Stimulated activated CD4-positive, alpha-beta T cell treated with anti-CD3 and anti-CD28 coated beads, Interleukin-12 subunit alpha, Interleukin-12 subunit beta, amount 100 ng/mL, for 4 hours (primary cell): ENCODE measurements at places on chromosomes 3 and 15.

- DNase-seq, result no peak
Measured at GRCh38 chr15:76303909-76304308, 7.4 kb downstream of the ETFA start.

- no peak for DNase-seq
Measured at GRCh38 chr15:92899601-92899947, 550 bp upstream of the CHD2 start.

DNA sequence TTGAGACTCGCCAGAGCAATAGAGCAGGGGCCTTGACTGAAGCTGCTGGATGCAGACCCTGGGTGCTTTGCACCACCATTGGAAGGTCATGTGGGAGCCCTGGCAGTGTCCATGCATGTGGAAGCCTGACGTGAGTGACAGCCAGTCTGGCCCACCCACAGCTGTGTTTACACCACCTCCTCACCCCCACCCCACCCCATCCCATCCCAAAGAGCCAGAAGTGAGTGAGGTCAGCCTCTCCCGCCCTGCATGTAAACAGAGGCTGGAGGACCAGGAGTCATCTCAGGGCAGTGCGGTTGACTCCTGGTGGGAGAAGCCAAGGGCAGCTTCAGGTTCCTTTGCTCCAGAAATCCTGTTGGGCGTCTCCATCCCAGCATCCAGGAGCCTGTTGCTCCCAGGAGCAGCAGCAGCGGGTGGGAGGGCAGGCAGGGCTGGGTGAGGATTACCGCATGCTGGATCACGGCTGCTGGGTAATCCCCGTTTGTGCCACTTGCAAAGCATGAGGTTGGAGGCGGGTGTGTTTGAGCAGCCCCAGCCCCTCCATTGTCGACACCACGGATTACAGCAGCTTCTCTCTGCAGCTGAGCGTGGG, 44.6 kb downstream of the CORO2B start:
- no peak for DNase-seq

DNA sequence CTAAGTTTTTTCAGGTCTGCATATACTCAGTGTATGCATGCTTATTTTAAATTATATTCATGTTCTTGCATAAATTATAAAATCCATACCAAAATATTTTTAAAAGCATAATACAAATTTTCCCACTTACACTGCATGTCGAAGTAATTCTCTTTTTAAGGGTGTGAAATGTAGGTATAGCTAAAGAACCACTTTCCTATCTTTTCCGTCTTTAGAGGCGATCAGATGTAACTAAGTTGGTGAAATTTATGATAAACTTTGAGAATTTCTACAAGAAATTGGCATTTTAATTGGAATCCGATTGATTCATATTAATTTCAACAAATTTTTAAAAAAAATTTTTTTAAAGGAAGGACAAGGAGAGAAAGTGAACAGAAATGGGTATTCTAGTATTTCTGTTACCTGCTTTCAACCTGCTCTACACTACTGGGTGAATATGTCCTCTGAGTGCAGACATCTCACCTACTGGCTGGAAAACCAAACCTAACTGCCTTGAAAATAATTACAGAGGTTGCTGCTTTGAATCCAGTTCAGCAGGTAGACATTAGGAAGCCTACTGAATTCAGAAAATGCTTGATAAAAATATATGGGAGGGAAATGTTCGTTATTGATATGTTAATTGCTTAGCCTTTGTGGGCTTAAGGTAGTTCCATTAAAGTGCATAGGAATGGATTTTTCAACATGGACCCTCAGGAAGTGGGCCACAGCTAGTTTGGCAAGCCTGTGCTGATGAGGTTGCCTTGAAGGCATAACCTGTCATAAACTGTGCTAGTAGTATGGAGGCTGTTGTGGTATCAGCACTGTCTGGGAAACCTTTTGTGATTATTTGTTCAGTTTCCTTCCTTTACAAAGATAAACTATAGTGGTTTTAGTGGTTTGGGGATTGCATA, 5.1 kb downstream of the TRIM71 start:
- DNase-seq, result no peak

DNA sequence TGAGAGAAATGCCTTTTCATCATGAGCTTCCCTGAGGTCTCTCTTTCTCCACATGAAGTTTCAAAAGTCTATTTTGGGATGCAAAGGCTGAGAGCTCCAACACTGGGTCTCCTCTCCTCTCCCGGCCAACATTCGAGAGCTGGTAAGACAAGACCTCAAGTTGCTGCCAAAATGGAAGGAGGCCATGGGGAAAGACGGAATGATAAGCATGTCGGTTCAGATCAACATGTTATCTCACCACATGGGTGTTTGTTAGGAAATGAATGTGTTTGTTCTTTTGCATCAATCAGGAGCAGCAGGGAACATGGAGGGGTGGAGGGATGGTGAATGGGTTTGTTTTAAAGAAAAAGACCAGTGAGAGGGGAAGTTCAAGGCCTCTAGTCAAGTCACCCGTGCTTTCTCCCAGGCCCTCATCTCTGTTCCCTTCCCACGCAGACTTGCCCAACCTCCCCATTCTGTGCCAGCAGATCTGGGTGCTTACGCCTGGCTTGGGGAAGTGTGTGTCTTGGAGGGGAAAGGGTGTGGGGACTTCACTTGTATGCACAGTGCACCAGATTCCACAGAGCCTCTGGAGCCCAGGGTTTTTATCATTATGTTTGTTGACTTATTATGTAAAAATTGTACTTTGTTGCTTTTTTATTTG, 23.5 kb upstream of the ATP10A start:
- no peak for DNase-seq

DNA sequence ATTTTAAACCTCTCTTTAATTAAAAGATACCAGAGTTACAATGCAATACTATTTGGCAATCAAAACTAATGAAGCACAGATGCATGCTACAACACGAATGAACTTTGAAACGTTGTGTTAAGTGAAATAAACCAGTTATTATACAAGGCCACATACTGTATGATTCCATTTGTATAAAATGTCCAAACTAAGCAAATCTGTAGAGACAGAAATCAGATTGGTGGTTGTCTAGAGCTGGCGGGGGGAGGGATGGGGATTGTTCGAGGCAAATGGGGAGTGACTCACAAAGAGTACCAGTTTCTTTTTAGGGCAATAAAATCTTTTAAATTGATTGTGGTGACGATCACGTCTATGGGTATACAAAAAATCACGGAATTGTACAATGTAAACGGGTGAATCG, 677.0 kb downstream of the NTRK3 start:
- no peak for DNase-seq

DNA sequence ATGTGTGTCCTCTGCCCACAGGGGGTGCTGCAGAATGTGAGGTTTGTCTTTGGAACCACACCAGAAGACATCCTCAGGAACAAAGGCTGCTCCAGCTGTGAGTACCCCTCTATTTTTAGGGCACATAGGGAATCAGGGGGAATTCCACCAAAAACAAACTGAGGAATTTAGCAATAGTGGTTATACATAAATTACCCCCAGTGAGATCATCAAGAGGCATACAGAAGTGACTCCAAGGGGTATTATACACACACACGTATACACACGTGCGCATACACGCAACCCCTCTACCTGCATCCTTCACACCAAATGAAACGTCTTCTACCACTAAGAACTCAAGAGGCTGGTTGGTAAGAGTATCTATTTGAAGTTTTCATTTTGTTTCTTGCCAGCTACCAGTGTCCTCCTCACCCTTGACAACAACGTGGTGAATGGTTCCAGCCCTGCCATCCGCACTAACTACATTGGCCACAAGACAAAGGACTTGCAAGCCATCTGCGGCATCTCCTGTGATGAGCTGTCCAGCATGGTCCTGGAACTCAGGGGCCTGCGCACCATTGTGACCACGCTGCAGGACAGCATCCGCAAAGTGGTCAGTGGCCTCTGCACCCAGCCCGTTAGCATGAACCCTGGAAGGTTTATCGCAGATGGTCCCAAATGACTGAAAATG, 2.9 kb downstream of the THBS1 start:
- peak; percentile 4 for DNase-seq

- DNase-seq, result no peak
Measured at GRCh38 chr3:8298021-8298954, 203.3 kb upstream of the LMCD1 start.

DNA sequence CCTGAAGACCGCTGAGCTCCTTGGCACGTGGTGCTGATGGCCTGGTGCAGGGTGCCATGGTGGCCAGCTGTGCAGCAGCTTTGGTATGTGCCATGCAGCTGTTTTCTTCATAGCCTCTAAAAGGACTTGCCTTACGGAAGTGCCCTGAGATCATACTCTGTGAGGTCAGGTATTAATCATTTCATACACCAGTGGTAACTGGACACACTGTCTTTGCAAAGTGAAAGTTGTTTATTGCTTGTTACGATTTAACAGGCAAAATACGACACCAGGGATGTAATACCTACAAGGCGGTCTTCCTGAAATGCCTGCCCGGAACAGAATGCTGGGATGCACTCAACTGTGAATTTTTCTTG, 184.6 kb downstream of the ATP10A start:
- no peak for DNase-seq

- DNase-seq, result no peak
Measured at GRCh38 chr3:66655044-66655443, 154.2 kb upstream of the LRIG1 start.

- DNase-seq, result no peak
Measured at GRCh38 chr3:149454746-149455145, 19.8 kb upstream of the TM4SF4 start.

GRCh38 chr3:8503871-8504610, 2.4 kb downstream of the LMCD1 start:
- DNase-seq, result no peak

DNA sequence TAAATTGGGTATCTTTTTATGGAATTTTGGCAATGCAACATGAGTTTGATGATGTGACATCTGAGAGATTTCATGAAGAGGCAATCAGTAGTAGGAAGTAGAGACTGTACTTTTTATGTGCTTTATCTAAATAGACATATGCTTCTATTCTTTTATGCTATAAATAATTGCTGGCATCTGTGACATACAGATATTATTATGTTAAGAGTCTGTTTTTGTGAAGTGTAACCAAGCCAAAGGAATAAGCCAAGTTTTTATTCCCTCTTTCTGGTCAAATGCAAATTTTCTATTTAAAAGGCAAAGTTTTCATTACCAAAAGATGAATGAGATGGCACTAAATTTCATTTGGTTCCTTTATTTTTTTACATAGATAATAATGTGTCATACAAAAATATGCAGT, 32.4 kb downstream of the PYDC2 start:
- no peak for DNase-seq

DNA sequence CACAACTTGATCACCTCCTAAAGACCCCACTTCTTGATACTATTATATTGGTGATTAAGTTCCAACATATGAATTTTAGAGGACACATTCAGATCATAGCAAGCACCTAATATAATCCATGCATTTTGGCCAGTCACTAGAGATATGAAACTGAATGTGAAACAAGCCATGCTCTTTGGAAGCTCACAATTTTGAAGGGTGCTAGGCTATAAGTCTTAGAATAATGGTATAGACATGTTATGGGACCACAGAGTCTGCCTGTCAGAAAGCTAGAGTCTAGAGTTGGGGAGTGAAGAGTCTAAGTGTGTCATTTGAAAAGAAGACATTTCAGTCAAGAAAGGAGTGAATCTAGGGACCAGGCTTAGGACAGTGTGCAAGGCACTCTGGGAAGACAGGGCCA, 186.4 kb upstream of the SLC24A5 start:
- no peak for DNase-seq

DNA sequence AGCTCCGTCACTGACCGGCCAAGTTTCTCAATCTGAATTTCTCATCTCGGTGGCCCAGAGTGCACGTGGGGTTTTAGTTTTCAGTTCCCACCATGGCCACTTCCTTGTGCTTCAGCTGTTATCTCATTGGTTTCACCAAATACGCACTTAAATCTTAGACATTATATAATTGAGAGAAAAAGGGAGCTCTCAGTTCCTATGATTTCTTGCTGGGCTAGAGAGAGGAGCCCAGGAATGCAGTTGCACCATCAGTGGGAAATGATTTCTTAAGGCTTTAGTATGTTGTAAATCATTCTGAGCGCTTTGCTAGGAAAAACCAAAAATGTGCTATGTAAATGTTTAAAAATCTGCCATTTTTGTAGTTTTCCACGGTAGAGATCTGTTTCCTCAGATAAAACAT, 53.2 kb downstream of the OXNAD1 start:
- DNase-seq, result no peak

DNA sequence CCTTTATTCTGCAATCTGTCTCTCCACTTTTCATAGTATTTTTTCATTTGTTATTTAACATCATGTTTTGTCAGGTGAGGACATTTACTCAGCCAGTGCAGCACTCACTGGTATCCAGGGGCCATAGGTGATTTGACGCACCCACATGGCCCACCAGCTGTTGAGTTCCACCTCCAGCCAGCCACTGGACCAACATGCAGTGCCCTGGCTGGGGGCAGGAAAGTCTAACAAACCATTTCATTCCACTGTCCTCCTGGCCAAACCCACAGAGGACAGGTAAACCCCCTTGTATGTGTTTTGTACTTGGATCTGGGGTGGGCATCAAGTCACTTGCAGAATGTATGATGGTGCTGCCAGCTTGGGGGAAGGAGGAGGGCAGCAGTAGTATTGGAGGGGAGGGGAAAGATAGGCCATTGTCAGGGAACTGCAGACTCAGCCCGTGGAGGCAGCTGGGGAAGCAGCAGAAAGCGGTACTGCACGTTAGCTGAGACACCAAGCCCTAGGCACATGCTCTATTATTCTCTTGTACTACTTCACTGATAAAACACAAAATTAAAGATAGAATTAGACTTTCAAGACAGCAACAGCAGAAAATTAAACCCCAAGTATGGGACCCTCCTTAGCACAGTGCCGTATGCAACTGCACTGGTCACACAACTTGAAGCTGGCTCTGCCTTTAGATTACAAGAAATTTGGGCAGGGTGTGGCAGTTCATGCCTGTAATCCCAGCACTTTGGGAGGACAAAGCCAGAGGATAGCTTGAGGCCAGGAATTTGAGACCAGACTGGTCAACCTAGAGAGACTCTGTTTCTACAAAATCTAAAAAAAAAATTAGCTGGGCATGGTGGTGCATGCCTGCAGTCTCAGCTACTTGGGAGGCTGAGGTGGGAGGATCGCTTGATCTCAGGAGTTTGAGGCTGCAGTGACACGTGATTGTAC, 15.4 kb upstream of the RPL24 start:
- DNase-seq, result no peak

GRCh38 chr3:18890449-18890848, 257.9 kb upstream of the KCNH8 start:
- DNase-seq, result no peak

DNA sequence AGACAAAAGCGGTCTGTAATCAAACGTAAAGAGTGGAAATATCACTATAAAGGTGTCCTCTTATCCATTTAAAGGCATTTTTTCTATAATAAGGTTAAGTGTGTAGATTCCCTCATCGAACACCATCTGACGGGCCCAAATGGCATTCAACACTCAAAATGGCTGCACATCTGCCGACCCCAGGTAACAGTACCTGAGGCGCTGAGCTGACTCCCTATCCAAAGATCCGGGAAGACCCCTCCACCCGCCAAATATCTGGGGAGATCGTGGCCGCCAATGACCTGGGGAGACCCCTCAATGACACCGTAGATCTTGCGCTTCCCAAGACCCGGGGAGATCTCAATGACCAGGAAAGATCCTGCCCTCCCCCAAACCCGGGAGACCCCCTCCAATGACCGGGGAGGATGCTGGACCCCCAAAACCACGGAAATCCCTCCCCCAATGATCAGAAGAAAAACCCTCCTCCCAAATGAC, 476 bp downstream of the IP6K2 start:
- DNase-seq, result peak; percentile 24

GRCh38 chr3:26624209-26624765, 1.7 kb downstream of the LRRC3B start:
- no peak for DNase-seq
